T follicular helper cell (primary cell): ENCODE measurements at places on chromosomes 16 and 17.

- DNase-seq: no peak
These were observed 342.5 kb downstream of the CPPED1 start for GRCh38 chr16:12461201-12461600.

GRCh38 chr17:81341516-81342268 lies 46.6 kb upstream of the SLC38A10 start:
- no peak for DNase-seq

DNA sequence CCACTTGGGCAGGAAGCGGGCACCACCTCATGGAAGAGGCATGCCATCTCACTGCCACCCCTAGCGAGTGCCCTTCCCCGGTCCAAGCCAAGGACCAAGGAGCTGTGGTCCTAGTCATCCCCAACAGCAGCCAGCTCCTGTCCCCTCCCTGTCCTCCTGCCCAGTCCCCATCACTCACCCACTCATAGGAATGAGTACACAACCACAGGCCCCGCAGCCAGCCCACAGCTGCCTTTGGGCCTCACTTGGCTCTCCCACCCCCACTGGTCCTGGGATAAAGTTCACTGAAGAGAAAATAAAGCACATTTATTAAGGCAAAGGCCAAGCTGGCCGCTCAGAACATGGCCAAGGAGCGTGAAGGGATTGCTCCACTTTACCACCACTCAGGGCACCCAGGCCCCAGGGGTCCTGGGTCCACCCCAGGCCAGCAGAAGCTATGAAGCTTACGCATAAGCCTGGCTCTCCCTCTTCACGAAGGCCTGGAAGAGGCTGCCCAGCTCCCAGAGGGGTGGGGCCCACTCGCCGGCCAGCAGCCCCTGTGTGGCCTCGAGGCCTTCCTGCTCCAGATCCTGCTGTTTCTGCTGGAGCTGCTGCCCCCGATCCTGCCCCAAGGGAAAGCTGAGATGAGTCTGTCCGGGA lies 3.6 kb downstream of the SCRN2 start:
- DNase-seq: no peak

- DNase-seq: no peak
These were observed 78.9 kb upstream of the LHX1 start for GRCh38 chr17:36858119-36859002.
